ENCODE measurements at places on chromosomes 2 and 18.

DNA sequence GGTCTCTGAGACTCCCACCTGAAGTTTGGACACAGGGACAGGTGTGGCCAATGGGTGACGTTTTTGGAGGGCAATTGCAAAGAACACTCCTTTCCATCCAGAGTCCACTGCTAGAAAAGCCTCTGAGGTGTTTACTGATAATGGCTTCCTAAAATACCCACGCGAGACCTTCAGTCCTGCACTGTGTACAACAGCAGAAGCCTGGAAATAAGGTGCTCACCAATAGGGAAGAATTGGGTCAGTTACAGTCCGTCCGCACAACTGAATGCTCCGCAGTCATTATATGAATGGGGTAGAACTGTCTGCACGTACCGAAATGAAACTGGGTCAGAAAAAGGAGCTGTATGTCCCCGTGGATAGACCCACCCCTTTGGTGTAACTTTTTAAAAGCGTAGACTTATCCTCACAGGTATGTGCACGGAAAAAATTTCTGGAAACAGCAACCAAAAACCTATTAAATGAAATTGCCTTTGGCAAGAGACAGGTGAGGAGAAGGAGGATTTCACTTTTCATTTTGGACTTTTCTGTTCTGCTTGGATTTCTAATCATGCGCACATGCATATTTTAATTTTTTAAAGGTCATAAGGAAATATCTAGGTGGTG lies 29.4 kb downstream of the SDC1 start:
- no peak for DNase-seq

DNA sequence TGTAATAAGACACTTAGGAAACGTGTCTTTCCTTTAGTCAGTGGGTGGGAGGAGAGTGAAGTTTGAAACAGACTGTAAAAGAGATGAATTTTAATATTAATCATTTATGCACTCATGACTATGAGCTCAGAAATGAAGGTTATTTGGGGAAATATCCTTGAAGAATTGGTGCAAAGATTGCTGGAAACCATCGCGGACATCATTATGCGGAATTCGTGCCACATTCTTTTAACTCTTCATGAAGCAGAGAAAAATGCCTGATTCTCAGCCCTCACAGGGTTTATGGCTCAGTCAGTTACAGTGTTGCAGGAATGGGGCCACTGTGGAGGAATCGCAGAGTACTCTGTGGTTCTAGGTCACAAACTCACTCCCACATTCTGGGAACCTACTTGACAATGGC lies 109.7 kb downstream of the RGPD3 start:
- no peak for DNase-seq

GRCh38 chr2:104873689-104874054 lies 19.8 kb downstream of the POU3F3 start:
- no peak for DNase-seq

DNA sequence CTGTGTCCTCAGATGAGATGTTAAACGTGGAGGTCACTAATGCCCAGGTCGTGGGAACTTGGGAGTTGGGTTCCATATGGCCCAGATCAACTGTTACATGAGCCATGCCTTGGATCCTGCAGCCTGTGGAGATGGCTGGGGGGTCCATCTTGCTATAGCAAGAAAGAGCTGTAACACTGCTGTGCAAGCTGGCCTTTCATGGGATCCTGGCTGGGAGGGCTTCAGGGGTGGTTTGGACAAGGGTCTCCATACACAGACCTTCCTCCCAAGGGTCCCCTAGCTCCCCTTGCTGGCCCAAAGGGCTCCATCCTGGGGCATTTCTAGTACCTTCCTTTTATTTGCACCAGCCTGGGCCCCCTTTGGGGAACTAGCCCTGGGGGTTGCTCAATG lies 337.7 kb downstream of the DYSF start:
- DNase-seq: no peak

DNA sequence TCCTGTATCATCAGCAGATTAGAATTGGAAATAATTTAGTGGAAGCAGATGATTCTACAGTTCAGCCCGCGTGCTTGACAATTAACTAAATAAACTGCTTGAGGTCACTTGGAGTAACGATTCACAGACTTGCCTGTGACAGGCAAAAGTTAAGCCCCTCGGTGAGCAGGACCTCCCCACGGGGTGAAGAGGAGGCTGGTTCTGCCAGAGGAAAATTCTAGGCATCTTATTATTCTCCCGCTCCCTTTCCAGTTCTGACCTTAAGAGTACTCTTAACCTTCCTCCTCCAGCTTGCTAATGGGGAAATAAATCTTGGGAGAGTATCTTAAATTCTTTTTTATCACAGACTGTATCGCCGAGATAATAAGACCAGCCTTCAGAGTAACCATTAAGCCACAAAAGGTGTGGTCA lies 169.7 kb upstream of the SMAD2 start:
- DNase-seq: no peak

DNA sequence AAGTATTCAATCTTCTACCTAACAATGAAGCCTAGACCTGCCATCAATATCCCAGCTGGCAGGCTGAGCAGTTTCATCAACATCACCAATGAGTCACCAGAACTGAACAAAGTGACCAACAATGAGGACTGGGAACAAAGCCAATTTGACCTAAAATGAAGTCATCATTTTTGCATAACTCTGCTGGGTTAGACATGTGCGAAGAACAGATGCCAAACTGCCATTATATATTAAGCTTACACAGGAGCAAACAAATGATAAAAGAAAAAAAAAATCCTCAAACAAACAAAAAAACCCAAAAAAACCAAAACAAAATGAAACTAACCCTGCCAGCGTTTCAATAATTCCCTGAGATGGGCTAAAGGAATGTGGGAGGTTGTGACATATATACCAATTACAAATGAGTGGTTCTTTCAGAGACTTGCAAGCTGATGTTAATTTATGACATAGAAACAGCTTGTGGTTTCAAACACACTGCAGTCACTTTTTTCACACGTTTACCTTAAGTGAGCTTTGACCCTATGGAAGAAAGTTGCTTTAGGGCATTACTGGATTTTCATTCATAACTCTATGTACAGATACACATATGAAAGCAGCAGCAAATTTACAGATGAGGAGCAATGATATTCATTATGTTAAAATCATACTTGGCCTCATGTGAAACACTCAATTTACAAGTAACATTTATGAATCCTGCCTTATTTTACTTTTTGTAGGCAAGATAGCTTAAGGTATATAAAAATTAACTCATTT lies 56.9 kb upstream of the CCDC141 start:
- no peak for DNase-seq

DNA sequence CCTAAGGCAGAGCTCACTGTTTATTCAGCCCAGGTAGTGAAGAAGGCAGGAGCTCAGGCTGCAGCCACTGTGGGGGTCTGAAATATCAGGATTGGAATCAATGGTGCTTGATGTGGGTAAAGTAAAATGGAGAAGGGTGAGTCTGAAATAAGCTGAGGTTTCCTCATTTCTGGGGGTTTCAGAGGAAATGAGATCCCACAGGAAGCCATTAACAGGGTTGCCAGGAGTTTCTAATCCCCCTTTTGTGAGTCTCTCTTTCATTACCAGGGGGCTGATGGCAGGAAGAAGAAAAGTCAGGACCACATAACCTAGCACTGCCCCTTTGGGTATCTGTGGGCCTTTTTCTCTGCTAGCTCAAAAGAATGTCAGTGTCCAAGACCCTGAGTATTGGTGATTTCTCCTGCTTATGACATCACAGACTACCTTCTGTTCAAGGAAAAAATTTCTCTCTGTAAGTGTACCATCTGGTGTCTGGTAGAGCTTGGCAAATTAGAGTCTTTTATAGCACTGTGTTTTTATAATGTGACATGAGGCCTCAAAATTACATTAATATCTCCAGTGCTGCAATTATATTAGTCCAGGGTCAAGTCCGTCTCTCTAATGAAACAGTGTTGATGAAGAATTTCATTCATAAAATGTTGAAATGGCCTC lies 56.0 kb downstream of the LBH start:
- no peak for DNase-seq

- DNase-seq: no peak
Measured at GRCh38 chr2:37602702-37603101, 68.7 kb downstream of the CDC42EP3 start.

GRCh38 chr2:30566631-30567030 lies 119.6 kb downstream of the LCLAT1 start:
- no peak for DNase-seq

DNA sequence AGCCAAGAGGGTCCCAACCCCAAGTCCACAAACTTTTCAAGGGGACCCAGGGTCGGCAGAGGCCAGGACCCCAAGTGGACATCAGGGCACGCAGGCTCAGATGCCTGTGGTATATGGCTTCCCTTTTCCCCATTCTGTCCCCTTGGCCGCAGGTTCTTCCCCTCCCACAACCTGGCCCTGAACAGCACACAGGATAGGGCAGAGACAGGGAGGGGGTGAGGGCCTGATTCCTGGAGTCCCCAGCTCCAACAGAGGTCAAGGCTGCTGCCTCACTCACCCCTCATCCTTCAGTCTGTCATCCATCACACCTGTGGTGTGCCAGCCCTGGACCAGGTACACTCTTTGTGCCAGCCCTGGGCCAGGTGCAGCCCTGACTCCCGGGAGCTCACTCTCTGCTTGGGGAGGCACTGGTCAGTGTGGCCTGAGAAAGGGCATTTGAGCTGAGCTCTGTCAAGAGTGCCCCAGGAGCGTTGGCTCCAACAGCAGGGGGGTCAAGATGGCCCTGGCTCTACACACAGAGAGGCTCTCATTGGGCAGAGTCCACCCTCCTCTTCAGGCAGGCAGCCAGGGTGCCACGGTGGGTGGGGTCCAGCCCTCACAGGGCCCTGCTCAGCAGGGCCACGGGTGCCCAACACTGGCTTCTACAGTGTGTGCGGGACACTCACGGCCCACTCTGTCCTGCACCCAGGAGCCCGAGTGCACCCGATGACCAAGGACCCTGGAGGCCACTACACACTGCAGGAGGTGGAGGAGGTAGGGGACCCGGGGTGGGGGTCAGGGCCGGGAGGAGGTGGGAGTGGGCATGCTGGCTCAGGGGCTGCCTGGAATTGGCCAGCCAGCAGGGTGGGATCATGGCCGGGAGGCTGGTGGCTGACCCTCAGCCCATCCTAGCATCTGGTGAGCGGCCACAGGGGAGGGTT lies 1.6 kb downstream of the AGXT start:
- no peak for DNase-seq

DNA sequence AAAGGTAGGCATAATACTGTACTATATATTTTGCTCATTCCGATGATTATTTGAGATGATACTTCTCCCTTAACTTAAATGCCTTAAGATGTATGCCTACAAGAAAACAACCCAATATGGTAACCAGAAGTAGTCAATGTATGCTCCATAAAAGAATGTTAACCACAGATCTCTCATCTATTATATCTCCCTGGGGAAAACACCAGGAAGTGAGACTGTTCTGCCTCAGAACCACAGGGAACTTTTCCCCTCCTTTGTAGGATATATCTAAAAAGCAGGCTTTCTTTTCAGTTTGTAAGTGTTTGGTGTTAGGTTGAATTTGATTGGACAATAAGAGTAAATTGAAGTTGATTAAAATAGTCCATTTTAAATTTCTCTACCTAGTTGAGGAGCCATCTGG lies 1160.5 kb upstream of the NXPH2 start:
- no peak for DNase-seq

- DNase-seq: no peak
Measured at GRCh38 chr2:14524803-14525080, 107.8 kb upstream of the LRATD1 start.

DNA sequence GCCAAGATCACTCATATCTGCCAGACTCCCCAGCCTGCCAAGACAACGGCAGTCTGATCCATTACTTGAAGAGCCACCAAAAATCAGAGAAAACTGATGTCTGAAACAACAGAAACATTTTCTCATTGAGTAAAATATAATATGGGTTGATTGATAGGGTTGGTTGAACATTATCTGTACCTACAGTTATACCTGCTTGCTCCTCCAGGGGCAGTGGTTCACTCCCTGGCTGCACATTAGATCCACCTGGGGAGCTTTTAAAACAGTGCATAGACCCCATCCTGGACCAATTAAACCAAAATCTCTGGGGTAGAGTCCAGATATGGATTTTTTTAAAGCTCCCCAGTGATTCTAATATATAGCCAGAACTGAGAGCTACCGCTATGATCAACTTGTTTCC lies 43.6 kb upstream of the SLC14A2 start:
- DNase-seq: no peak

GRCh38 chr2:36769106-36769505 lies 72.6 kb downstream of the VIT start:
- no peak for DNase-seq

DNA sequence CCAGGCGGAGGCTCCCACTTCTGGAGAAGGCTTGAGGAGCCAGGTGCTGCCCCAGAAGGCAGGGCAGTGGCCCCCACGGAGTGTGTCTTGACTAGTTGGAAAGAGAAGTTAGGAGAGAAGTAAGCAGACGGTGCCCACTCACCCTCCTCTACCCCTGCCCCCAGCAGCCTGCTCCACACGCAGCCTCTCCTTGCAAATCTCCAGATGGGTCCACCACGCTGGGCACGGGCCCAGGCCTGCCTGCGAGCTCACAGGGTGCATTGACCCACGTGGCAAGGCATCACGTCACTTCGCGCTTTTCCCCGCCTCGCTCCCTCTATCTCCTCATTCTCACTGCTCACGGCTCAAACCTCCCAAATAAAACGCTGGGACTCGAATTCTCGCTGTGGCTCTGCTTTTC lies 71.8 kb upstream of the RAB12 start:
- DNase-seq: no peak

GRCh38 chr2:168323529-168324021 lies 76.2 kb upstream of the STK39 start:
- no peak for DNase-seq

- DNase-seq: no peak
Measured at GRCh38 chr2:175414882-175415487, 233.5 kb upstream of the ATP5MC3 start.

DNA sequence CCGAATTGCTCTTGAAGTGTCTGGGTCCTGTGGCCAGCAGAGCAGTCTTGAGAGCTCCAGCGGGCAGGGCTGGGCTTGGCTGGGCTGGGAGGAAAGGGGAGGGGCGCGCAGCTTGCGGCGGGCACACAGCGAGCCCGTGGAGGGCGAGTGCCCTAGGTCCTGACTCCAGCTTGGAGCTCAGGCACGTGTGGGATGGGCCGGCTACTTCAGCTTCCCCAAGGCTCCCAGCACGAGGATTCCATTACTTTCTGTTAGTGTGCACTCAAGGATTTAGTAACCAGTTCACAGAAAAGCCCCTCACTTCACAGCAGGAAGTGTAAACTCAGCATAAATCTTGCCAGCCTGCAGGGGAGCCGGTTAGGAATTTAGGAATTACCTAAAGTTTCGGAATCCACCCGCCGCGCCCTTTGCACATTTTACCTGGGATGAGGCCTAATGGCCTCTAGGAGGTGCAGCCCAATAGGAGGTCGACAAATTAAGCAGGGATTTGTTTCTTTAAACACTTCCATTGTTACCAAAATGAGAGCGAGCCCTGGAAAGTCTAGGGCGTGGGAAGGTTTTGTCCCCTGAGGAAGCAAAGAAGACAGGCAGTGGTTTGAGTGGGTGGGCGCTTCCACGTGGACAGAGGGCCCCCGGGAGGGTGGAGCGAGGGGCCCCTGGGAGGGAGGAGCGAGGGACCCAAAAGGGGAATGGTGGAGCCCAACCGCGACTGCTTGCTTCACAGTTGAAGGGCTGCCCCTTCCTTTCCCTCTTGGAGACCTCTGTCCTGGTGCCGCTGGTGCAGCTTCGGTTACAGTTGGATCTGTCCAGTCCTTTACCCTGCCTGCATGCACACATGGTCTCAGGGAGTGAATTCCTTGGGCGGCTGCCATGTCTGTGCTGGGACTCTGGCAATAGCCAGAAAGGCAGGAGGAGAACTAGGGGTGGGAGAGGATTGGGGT lies 93.3 kb downstream of the CTAGE1 start:
- no peak for DNase-seq

- DNase-seq: no peak
Measured at GRCh38 chr2:60529785-60530627, 23.4 kb downstream of the BCL11A start.

- DNase-seq: no peak
Measured at GRCh38 chr2:42916324-42916723, 123.9 kb upstream of the HAAO start.
